ENCODE measurements at places on chromosomes 4 and X.

- DNase-seq: peak; percentile 5
These were observed 581 bp downstream of the UBE2K start for GRCh38 chr4:39698424-39699009.

DNA sequence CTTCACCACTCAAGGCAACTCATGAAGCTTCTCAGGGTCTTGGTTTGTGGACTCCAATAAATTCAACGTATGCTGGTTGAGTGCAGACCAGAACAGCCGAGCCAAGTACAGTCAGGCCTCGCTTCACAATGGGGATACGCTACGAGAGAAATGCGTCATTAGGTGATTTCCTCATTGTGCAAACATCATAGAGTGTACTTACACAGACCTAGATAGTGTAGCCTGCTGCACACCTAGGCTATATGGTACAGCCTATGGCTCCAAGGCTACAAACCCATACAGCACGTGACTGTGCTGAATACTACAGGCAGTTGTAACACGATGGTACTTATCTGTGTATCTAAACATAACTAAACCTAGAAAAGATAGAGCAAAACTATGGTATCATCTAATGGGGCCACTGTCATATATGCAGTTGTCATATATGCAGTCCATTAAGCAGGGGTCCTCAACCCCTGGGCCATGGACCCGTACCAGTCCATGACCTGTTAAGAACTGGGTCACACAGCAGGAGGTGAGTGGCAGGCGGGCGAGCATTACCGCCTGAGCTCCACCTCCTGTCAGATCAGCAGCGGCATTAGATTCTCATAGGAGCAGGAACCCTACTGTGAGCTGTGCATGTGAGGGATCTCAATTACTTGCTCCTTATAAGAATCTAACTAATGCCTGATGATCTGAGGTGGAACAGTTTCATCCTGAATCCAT lies 31.5 kb downstream of the RTL5 start:
- no peak for DNase-seq

- no peak for DNase-seq
These were observed 108.2 kb downstream of the PCDH7 start for GRCh38 chr4:30828264-30828926.

DNA sequence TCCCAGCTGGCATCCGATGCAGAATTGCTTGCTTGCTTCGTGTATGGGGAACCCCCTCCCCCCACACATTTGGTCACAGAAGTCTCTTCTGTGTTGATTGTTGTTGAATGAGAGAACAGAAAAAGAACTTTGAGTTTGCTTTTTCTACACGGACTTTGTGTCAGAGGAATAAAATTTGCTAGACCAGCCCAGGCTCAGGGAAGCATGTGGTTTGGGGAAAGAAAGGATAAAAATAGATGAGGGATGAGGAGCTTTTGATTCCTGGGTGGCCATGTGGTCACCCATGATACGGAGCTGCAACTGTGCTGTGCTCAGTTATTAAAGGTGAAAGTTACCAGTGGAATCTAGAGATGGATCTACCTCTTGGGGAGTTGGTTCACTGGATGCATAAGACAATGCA lies 34.2 kb upstream of the ESX1 start:
- no peak for DNase-seq

DNA sequence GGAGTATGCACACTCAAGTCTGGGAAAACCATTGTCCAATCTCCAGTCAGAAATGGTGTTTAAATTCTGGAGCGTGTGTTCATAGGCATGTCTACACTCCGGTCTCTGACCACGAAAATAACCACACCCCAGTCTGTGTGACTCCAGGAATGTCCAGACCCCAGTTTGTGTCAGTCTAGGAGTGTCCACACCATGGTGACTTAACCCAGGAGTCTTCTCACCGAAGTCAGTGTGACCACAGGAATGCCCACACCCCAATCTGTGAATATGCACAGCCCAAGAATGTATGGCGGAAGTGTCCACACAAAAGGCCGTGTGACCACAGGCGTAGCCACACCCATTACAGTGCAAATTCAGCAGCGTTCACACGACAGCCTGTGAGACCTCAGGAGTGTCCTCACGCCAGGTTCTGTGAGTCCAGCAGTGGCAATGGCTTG lies 11.4 kb downstream of the FTSJ1 start:
- no peak for DNase-seq

DNA sequence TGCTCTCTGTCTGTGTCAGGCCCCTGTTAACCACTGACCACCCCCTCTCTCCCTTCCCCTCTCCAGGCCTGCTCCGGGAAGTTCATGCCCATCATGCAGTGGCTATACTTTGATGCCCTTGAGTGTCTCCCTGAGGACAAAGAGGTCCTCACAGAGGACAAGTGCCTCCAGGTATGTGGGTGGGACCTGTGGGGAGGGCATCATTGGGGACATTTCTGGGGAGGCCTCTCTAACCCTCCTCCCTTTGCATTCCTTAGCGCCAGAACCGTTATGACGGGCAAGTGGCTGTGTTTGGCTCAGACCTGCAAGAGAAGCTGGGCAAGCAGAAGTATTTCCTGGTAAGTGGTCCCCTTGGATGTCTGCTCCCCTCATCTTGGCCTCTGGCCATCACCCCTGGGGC lies 9.2 kb downstream of the UBA1 start:
- DNase-seq: no peak

DNA sequence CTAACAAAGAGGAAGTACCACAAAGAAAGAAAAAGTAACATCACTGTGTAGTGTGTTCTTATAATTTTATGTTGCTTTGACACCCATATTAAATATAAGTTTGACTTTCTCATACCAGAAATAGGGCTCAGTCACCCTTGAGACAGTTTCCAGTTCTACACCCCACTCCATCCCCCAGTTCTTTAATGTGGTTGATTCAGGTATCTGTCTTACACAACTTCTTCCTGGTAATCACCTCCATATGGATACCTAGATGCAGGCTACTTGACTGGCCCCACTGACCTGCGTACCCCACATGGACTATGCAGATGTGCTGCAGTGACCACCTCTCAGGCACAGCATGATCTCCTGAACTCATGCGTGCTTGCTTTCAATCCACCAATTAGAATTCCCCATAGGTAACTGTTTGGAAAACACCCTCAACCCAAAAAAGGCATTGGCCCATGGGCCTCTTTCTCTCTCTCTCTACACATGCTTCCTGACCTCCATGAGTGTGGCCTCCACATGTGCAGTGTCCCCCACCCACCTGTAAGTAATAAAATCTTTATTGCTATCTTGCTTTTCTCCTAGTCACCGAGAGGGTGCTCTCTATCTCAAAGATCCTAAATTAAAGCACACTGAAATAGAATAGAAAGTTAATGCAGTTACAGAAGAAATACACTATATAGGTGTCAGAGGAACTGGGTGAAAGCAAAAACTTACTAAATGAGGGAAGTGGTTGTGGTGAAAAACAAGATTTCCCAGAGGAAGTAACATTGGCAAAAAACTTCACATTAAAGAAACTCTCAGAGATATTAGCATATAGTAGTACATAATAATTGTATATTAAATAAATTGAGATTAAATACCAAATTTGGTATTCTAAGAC lies 98.4 kb downstream of the ZAR1 start:
- DNase-seq: no peak

DNA sequence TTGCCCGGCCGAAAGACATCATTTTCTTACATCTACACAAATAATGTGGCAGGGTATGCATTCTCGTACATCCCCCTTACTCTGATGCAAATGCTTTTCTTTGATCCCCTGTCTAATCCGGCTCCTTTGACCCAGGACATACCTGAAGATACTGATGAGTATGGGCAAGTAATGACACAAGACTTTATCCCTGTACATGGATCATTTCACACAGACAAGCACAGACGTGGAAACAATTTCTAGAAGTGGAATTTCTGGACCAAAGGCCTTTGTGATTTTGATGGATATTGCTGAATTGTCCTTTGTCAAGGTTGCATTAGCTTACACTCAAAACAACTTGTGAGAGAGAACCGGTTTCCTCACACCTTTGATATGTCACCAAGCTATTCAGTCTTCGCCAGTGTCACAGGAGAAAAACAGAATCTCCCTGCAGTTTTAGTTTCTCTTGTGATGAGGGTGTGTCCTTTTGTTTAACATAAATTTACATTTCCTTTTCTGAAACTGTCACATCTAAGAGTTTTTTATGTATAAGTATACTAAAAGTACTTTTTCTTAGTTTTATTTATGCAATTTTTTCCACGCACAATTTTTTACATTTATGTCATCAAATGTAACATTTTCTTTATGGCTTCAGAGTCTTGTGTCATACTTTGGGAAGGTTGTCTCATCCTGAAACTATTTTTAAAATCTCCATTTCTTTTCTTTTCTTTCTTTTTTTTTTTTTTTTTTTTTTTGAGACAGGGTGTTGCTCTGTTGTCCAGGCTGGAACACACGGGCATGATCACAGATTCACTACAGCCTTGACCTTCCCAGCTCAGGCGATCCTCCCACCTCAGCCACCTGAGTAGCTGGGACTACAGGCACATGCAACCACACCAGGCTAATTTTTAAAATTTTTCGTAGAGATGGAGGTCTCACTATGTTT lies 25.2 kb downstream of the RWDD4 start:
- DNase-seq: no peak

GRCh38 chr4:73613130-73613529 lies 7.1 kb downstream of the RASSF6 start:
- no peak for DNase-seq

- DNase-seq: no peak
These were observed 12.2 kb upstream of the DUSP9 start for GRCh38 chrX:153634832-153635231.

DNA sequence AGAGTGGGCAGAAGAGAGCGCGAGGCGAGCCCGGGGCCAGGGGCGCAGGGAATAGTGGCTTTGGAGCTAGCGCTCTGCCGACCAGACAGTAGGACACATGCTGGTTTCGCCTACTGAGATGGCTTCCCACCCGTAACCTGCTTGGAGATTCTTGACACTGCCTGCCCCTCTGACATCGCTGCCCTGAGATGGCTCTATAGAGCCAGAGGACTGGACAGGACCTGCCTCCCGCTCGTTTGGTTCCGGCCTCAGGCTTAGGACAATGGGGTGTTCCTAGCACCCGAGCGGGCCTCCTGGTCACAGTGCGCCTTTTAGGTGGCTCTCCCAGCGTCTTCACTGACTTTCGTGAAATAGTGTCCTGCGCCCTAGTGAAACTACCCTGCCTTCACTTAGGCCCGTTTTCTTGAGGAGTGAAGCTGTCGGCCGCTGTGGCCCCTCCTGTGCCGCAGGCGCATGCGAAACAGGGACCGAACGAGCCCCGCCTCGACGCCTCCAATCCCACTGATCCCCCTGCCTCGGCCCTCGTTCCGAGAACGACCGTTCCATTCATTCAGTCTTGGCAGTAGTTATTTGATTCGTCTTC lies 608 bp downstream of the TAF1 start:
- no peak for DNase-seq

- no peak for DNase-seq
These were observed 78.6 kb upstream of the BOD1L1 start for GRCh38 chr4:13706120-13706519.

Data from stimulated activated CD8-positive, alpha-beta memory T cell treated with anti-CD3 and anti-CD28 coated beads, Interleukin-4, amount 100 ng/mL, for 1 hour (primary cell).